ENCODE measurements at places on chromosomes 11 and 22.

GRCh38 chr22:46090036-46090591, 60.2 kb upstream of the PPARA start:
- no peak for DNase-seq

- no peak for DNase-seq
Observed at GRCh38 chr22:50569896-50570535, 7.3 kb upstream of the SYCE3 start.

GRCh38 chr11:85643191-85643614, 4.6 kb upstream of the TMEM126A start:
- no peak for DNase-seq

DNA sequence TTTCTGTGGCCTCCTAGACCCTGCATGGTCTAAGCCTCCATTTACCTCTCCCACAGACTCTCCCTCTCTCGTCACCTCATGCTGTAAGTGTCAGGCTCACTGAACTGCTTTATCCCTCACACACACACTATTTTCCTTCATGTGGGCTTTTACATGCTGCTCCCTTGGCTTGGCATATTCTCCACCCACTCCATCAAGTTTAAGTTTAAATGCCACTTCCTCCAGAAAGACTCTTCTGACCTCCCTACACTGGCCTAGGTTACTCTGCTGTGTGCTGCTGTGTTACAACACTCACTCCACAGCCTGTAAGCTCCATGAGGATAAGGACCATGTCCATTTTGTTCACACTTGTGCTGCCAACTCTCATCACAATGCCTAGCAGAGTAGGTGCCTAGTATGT, 2.5 kb downstream of the DCHS1 start:
- no peak for DNase-seq

DNA sequence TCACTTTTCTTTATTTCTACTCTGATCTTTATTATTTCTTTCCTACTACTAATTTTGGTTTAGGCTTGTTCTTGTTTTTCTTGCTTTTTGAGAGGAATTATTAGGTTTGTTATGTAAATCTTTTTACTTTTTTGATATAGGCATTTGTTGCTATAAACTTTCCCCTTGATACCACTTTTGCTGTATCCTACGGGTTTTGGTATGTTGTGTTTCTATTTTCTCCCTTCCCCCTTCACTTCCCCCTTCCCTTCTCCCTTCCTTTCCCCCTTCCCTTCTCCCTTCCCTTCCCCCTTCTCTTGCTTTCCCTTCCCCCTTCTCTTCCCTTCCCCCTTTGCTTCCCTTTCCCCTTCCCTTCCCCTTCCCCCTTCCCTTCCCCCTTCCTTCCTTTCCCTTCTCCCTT, 529.6 kb downstream of the RAB38 start:
- no peak for DNase-seq

- no peak for DNase-seq
Observed at GRCh38 chr22:30979932-30980331, 10.9 kb downstream of the TUG1 start.

GRCh38 chr22:39719559-39720450, 149.3 kb downstream of the CACNA1I start:
- no peak for DNase-seq

- no peak for DNase-seq
Observed at GRCh38 chr11:3169255-3170043, 4.3 kb upstream of the OSBPL5 start.

DNA sequence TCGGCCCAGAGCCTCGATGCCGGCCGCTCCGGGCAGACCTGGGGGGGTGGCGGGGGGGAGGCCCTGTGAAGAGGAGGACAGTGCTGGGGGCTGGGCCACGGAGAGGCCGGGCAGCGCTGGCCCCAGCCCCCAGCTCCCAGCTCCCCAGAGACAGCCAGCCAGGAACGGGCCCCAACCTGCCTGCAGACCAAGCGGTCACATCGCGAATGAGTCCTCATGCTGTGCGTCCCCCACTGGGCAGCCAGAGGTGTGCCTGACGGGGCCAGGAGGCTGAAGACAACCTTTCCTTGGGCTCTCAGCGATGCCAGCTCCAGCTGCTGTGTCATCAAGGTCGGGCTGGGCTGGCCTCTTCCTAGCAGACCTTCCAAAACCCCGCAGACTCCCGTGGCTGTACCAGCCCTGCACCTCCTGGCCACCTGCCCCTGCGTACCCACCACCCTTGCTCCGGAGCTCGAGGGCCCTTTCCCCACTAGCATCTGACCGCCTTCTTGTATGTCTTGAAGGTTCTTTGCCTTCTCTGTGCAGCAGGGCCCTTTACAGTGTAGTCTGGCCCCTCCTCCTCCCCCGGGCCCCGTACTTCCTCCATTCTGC, 88.4 kb downstream of the CDKN1C start:
- DNase-seq: peak; percentile 80

DNA sequence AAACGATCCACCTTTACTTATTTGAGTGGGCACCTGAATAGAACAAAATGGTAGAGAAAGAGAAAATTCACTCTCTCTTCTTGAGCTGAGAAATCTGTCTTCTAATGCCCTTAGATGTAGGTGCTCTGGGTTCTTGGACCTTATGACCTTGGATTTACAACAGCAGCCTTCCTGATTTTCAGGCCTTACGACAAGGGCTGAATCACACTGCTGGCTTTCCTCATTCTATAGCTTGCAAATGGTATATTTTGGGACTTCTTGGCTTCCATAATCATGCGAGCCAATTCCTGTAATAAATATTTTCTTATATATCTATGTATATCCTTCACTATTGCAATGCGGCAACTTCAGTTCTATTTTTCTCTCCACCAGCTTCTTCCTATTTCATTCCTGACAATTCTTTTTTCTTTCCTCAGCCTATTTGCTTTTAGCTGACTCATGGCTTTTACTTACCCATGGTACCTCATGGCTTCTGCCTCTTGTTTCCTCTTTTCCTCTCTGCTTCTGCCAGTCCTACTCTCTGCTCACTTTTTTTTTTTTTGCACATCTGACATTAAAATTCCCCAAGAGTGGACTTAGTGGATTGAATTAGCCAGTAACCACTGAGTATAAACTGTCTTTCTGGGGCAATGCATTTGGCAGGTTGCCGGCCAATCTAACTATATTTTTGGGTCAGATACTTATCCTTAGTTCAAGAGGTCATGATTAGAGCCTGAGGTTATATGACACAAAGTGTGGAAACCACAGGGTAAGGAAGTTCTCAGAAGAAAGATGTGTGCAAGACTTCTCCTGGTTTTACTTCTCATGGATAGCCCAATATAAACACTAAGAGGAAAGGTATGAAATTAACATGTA, 359.5 kb downstream of the TMEM135 start:
- DNase-seq: no peak

DNA sequence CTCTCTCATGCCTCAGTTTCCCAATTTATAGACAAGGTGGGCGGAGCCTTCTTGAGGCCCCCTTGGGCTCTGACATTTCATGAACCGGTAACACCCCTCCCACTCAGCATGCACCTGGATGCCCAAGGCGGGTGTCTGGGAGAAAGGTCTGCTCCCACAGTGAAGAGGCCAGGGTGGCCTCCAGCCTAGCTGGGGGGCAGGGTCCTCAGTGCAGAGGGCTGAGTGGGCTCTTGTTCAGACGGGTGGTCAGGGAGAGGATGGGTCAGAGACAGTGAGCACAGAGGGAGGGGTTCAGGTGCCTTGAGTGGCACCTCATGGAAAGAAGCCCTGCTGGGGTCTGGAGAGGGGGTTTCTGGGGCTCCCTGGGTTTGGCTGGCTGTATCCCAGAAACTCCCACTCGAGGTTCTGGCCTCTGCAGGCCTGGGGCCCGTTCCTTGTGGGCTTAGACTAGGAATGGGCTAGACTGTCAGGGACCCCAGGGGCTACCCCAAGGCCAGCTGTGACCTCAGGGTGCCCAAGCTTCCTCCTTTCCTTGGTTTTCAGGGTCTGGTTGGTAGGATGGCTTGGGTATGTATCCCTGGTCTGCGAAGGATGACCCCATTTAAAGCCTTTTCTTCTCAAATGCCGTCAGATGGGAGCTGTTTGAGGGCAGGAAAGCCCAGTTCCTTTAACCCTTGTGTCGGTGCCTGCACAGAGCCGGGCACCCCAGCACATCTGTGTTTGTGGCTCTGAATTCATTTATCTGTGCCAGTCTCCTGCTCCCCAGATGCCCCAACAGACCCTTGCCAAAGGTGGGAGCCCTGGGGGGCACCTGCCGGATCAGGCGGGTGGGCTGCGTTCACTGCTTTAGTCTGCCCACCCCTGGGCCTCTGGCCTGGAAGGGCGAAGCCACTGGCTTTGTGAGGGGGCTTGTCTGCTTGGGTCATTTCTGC, 1.2 kb downstream of the SYNGR1 start:
- no peak for DNase-seq

- DNase-seq: no peak
Observed at GRCh38 chr11:2650343-2650867, 49.4 kb downstream of the KCNQ1OT1 start.

GRCh38 chr11:96246718-96247552, 96.1 kb downstream of the MAML2 start:
- no peak for DNase-seq

Data from osteocyte (in vitro differentiated cells).